ENCODE measurements at places on chromosomes 6 and 20.

DNA sequence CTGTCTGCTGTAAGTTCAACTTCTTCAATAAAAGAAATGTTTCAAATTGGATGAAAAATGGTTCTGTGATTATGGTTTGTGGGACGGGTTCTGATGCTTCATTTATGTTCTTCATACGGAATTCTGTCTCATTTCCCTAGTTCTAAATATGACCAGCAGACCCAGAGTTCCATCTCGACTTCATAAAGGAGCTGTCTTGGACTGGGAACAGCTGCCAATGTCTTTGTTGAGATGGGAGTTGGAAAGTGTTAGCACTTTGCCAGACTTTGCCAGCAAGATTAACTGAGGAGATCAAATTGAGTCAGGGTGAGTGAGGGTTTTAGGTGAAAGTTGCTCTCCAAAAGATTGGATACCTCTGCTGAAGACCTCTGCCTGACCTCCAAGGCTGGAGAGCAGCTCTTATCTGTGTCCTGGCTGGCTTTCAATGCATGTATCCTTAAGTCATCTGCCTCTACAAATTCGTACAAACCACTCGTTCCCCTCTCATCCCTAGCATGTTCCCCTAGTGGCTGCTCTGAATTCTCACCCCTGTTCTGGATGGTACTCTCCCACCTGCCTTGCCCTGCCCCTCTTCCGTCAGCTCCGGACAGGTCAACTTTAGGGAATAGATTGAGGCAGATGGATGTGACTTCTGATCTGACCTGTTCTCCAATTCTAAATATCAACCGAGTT is at the start of gene EFCAB8:
Gene EFCAB8, plus strand, starts transcription at position 223 of the 672 bp plus-strand sequence. CDS start 4,870 bp downstream, outside the sequence.
- no peak for DNase-seq

- peak; percentile 74 for DNase-seq
Observed at GRCh38 chr6:13487122-13488014, at the start of gene GFOD1. TSS of gene GFOD1 (minus strand) at chr6:13487600. CDS start at chr6:13486890, 710 bp downstream.

DNA sequence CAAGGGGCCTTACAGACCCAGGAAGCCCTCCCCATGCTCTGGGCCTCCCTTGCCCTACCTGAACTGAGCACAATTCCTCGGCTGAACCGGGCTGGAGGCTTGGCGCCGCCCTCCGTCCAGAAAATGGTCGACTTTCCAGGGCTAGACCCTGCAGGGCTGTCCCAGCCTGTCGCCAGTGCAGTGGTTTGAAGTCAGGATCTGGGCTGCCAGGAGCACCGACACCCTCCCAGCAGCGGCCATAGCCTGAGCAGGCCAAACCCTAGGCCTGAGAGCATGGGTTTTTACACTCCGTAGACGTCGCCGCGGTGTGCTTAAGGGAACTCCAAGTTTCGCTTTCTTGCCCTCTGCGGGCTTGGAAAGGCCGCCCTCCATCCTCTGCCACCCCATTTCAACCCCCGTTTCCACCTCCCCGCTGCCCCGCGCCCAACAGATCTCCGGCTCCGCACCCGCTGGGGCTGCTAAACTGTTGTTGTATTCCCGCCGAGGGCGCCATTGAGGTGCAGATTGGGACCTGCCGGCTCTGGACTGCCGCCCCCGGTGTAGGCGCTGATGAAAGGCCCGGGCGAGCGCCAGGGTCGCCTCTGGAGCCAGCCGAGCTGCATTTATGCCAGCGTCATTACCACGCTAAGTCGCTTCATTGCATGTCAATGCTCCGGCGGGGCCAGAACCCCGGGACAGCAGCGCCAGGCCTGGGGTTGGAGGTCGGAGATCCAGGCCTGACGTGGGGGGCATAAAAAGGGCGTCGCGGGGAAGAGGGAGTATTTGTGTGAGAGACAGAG is 2.2 kb upstream of the TFAP2A start:
- DNase-seq = no peak

DNA sequence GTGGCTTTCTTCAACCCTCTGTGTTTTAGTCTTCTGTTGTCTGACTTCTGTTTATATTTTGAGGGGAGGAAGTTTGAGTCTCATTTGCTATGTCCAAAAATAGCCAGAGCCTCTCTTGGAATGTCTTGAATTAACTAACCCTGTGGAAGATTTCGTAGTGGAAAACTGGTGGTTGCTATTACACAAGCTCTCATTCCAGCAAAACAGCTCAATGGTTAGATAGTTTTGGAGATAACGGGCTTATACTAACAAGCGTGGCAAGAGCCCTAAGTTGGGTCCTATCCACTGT is 1.6 kb downstream of the CCN2 start:
- peak; percentile 89 for DNase-seq

DNA sequence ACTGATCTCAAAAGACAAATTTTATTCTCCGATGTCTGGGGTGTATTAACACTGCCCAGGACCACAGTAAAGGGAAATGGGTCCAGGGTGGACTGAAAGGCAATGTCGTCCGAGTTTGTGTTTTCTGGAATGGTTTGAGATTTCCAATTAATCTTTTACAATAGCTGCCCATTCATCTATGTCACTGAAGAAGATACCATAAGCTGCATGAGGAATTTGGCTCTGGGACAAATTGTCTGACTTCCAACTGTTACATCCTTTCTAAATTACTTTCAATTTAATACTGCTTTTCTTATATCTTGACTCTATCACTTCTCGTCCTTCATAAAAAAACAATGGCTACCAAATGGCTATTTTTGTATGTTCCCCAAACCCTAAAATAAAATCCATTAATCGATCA is 130.7 kb upstream of the KCNK16 start:
- peak; percentile 55 for DNase-seq

DNA sequence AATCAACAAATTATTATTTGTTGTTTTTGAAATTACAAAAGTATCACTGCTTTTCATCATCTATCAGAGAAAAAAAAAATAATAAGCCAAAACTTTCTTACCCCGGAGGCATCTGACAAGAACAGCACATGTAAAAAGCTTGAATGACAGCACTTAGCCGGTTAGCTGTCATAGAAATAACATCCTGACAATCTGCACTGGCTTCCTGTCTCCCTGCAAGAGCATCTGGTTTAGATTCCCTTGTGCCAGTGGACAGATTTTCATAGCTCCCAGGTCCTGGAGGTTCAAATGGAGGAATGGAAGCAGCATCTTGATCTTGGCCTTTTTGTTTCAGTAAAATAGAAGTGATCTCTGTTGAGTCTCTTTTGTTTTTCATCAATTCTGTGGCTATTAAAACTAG is 74.8 kb downstream of the HACE1 start:
- peak; percentile 3 for DNase-seq

- DNase-seq = no peak
Observed at GRCh38 chr6:127289934-127290333, 23.3 kb downstream of the RNF146 start.

GRCh38 chr6:19590501-19591131 is 246.6 kb upstream of the ID4 start:
- no peak for DNase-seq

DNA sequence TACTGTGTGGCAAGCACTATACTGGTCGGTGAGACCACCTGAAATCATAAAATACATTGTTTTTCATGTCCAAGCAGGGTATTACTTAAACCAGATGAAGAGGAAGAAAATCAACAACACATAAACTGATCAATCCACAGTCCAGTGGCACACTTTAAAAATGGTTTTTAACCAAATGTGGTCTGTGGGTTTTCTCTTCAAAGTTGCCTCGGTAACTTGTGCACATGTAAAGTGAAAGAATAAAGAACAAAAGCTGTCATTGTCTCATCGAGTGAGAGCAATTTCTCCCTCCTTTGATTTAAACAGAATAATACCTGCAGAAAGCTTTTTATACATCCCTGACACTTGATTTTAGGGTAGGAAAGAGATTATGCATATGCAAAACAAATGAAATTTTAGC is 3.7 kb downstream of the FLRT3 start:
- DNase-seq = no peak

GRCh38 chr20:52624281-52624680 is 347.9 kb upstream of the TSHZ2 start:
- DNase-seq = no peak

- no peak for DNase-seq
Observed at GRCh38 chr6:123636782-123637181, at the start of gene TRDN. TSS of gene TRDN (minus strand) at chr6:123636950. CDS start at chr6:123636775, 175 bp downstream.

GRCh38 chr20:53493311-53493857 is 100.3 kb downstream of the ZNF217 start:
- no peak for DNase-seq

- DNase-seq = no peak
Observed at GRCh38 chr20:558117-558516, 14.5 kb upstream of the CSNK2A1 start.

DNA sequence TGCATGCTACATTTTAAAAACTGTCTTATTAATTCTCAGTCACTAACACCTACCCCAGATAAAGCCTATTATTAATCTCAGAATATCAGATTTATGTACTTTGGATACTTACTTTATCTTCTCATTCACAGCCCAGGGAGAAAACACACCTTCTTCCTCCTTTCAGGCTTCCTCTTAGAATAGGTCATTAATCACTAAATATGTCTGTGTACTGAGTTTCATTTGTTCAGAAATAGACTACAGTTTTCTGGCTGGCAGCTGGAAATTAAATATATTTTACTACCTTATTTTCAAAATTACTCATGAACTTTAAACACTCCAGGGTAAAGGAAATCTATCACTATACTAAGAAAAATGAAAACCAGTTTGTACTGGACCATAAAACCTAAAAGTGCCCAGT is 147.7 kb upstream of the DST start:
- DNase-seq = no peak

DNA sequence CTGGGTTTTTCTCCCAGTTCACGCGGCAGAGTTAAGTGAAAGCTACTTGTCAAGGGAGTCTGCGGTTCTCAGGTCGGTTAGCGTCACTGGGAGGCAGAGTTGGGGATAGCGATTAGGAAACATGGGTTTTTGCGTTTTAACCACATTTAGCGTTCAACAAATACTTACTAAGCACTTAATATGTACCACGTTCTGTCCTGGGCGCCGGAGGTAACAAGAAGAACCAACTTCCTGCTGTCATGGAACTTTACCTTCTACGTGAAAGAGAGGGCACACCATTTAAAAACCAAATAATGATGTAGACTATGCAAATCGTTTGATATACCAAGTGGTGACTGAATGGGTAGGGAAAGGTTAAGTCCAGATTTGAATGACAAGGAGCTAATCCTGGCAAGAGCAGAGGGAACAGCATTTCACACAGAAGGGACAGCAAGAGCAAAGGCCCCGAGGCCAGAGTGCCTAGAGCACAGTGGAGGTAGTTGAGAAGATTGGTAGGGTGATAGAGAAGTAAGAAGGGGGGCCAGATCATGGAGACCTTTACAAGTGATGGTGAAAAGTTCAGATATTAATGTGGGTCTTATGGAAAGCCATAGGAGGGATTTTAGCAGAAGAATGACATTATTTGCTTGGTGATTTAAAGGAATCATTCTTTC is 744 bp downstream of the RIOK1 start:
- no peak for DNase-seq

GRCh38 chr20:55406891-55407290 is 598.4 kb downstream of the CBLN4 start:
- DNase-seq = no peak

GRCh38 chr6:4336778-4337442 is 201.5 kb upstream of the ECI2 start:
- DNase-seq = no peak

DNA sequence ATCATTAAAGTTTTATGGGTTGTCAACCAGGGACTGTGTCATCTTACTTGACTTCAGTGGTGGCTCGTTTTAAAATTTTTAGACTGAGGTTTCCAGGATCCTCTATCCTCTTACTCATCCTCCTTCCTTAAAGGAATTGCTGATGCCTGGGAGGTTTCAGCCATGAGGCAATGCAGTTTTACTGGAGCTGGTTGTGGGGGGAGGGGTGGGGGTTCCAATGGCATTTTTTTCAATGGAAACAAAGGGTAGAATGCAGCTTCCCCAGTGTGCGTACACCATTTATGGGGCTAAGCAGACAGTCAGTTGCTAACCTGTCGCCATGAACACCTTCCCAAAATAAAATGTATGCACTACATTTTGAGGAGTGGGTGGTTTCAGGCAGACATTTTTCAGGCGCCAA is 88.0 kb downstream of the METTL24 start:
- DNase-seq = no peak

DNA sequence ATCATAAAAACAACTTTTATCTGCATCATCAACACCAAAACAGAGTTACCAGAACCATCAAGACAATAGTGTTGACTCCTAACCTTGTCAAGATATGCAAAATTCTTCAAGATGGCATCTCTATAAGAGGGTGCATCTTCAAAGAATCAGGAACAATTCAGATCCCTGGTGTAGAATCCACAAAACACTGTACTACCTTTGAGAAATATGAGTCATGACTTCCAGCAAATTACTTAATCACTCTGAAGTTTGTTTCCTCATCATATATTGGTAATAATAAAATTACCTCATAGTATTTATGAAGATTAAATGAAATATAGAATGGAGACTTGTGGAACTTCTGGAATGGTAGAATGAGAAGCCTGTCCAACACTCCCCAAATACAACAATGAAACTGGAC is 221.3 kb upstream of the SUPT3H start:
- DNase-seq = no peak

GRCh38 chr6:17491416-17492142 is 98.2 kb downstream of the CAP2 start:
- no peak for DNase-seq

DNA sequence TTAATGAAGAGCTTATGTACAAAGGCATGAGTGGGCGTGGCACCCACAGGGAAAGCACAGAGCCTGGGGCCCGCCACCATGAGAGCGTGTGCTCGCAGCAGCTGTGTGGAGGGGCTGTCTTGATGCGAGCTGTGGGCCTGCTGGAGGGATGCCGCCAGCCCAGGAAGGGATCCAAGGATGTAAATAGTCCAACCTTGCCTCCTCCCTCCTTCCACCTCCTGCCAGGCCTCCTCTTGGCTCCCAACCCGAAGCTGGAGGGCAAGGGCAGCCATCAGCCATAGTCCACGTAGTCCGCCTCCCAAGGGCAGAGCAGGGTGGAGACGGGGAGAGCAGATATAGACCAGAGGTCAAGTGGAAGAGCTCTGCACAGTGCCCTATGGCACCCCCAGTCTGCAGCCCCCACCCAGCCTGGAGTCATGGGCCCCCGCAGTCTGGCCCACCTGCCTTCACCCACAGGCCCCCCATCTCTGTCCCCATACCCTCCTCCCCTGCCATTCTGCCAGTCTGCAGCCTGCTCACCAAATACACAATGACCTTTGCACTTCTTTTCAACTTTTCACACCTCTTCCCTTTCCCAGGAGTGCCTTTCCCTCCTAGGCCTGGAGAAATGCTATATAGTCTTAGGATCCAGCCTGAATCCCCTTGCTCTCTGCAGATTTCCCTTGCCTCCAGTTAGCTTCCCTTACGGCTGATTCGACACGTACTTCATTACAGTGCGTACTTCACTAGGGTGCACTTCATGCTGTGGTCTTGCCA is 77.1 kb downstream of the SHLD1 start:
- no peak for DNase-seq
